ENCODE measurements at places on chromosomes 7 and 10.

DNA sequence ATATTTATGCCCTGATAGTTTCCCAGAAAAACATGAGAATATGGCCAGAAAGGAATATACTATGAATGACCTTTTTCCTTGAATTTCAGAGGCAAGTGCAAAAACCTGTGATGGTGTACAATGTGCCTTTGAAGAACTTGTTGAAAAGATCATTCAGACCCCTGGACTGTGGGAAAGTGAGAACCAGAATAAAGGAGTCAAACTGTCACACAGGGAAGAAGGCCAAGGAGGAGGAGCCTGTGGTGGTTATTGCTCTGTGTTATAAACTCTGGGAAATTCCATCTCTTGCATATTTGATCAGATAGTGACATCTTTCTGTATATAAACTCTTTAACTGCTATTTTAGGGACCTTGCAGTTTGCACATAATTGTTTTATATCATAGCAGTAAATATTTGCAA, 33.7 kb downstream of the RAB18 start:
- DNase-seq = no peak

DNA sequence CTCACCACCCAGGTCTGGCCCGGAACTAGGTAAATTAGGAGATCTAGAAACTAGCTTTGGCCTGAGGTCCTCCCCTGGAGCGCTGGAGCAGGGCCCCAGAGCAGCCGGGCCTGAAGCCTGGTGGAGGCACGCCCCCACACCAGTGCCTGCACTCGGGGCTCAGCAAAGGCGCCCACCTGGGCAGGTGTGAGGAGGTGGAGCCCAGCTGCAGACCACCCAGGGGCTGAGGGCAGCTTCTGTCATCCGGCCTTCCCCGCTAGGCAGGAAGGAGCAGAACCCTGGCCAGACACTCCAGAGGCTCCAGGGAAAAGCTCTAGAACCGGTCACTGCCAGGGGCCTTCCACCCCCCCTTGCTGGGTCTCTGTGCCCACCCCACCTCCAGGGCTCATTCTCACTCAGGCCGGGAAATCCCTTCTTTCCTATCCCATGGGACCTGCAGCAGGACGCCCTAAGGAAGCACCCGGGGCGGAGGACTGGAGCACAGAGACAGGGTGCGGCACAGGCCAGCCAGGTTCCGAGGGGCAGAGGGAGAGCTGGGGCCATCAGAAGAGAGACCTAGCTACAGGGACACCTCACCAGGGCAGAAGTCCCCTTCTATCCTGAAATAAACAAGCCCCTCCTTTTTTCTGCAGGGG, 161.2 kb downstream of the NRF1 start:
- DNase-seq = no peak

DNA sequence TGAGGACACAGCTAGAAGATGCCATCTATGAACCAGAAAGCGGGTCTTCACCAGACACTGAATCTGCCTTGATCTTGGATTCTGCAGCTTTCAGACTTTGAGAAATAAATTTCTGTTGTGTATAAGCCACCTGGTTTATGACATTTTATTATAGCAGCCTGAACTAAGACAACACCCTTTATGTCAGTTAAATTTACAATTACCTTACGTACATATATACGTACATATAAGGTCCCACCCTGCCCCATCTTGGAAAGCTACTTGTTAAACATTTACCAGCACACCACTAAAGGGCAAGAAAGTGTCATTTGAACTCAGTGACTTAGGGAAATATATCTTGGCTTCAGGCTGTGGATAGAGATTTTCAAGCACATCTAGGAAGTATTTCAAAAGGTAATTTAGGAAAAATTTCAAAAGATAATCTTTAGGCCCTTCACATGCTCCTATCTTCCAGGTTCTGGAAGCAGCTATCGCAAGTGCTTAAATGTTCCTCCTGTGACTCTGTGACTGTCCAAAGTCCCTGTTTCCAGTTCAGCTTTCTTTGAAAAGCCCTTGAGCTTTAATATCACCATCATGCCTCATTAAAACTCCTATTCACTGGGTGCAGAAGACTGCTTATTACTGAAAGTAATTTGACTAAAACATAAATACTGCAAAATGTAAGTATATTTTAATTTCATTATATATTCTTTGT, 9.6 kb upstream of the SRI start:
- no peak for DNase-seq

GRCh38 chr10:114552050-114552449, 106.0 kb downstream of the ABLIM1 start:
- no peak for DNase-seq

DNA sequence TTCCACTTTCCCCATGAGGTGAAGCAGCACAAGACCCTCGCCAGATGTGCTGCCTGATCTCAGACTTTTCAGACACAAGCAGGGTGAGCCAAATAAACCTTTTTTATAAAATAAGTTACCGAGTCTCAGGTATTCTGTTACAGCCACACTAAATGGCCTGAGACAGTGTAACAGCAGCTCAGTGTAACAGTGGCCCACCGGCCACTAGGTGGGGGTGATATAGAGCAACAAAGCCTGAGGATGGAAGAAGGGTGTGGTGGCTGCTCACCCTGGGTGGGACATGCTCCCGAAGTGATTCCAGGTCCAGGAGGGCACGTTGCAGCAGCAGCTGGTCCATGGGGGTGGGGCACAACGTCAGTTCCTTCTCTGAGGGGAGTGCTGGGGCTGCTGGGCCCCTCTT, 44.6 kb downstream of the BMS1 start:
- no peak for DNase-seq

- no peak for DNase-seq
Observed at GRCh38 chr7:67976490-67976889, 979.9 kb downstream of the TYW1 start.

DNA sequence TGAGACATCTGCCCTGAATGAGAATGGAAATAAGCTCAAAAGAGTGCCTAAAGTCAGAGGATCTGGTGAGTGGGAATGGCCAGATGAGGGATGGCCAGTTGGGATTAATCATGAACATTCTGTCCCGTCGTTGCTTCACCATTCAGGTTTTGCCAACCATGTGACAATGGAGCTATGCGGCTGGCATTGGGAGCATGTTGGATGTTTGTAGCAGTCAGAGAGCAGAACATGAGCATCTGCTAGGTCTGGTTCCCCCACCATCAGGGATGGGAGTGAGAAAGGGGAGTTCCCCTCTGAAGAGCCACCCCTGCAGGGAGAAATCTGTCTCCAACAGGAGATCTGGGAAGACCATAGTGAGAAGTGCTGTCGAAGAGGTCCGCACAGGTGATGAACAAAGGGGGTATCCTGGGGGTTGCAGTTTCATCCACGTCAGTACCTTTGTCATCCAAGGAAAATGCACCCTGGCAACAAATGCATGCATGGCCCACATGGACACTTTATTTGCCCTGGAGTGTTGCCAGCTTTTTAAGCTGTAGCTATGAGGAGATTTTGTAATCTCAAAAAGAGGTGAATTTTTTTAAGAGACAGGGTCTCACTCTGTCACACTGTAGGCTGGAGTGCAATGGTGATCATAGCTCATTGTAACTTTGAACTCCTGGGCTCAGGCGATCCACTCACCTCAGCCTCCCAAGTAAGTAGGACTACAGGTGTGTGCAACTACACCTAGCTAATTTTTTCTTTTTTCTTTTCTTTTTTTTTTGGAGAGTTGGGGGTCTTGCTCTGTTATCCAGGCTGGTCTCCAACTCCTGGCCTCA, 190.2 kb downstream of the CAMK1D start:
- no peak for DNase-seq

All from head of caudate nucleus (tissue), 42 donors.